ENCODE measurements at places on chromosomes 2 and 18.

DNA sequence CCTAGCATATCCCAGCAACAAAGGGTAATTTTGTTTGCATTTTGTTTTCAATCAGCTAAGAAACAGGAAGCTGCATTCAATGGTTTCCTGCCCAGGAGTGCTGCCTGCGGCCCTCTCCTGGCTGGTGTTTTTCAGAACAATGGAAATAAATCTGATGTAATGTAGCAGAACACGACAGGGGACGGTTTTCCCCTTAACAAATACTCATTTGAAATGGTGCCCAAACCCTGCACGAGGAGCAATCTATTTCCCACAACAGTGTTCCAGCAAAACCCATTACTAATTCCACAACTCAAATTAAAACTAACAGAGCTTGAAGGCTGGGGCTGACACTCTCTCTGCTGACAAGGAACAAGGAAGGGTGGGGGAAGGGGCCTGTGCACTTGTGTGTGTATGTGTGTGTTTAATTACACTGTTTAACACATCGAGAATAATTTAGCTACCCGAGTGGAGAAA is 8.7 kb downstream of the CAPN13 start:
- DNase-seq: no peak

DNA sequence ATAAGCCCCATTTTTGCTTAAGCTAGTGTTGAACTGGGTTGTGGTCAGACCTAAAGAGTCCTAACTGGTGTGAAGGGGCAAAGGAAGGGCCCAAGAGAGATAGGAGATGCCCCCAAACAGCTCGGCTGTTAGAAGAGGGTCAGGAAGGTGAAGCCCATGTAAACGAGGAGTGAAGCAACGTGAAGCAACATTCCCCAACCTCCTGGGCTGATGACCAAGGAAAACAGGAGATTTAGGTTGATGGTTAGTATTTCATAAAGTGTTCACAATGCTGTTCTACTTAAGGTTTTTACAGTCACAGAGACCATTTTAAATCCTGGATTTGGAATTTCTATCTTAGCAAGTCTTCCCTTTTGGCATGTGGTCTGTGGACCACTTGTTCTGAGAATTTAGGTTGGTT is 144.0 kb upstream of the SERPINE2 start:
- DNase-seq: no peak

DNA sequence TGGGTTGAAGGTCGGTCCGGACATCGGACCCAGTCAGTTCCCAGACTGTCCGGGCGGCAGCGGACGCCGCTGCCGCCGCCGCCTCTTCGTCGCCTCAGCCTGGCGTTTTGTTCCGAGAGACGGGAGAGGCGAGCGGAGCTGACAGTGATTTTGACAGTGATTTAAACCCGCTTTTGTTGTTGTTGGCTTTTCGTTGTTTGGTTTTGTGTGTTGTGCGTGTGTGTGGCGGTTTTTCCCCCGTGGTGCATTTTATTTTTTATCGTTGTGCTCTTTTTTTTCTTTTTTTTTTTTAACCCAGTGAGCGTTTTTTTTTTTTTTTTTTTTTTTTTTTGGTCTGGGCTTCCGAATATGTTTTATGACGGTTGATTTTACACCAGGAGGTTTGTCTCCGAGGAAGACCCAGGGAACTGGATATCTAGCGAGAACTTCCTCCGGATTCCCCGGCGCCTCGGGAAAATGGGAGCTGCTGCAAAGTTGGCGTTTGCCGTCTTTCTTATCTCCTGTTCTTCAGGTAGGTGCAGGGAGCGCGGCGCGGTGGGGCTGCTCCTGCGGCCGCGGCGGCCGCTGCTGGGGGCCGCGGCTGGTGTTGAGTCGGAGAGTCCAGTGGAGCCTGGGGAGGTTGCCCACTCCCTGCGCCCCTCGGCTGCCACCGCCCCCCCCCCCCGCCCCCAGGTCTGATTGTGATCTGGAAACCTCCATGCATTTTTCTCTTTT is at the start of gene ACVR2A:
TSS of gene ACVR2A (plus strand) at position 333 of the 714 bp plus-strand sequence. CDS start at position 457, 124 bp downstream.
- DNase-seq: no peak

DNA sequence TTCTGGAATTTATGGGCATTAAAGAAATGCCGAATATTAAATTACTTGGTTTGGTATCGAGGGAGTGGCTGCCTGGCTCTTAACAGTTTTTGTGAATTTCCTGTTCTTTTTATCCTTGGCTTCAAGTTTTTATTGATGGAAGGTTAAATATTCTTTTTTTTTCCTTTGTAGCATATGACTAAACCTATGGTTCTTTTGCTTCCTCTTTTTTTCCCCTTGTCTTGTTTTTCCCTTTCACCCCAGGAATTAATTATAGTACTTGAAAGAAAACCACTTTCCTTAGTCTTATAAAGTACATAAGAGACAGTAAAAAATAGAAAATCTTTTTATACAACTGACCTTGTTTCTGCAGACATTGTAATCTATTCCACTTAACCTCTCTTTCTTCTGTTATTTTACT is 42.4 kb downstream of the MGAT5 start:
- DNase-seq: no peak

GRCh38 chr2:131153529-131153928 is 48.4 kb downstream of the PLEKHB2 start:
- DNase-seq: no peak

DNA sequence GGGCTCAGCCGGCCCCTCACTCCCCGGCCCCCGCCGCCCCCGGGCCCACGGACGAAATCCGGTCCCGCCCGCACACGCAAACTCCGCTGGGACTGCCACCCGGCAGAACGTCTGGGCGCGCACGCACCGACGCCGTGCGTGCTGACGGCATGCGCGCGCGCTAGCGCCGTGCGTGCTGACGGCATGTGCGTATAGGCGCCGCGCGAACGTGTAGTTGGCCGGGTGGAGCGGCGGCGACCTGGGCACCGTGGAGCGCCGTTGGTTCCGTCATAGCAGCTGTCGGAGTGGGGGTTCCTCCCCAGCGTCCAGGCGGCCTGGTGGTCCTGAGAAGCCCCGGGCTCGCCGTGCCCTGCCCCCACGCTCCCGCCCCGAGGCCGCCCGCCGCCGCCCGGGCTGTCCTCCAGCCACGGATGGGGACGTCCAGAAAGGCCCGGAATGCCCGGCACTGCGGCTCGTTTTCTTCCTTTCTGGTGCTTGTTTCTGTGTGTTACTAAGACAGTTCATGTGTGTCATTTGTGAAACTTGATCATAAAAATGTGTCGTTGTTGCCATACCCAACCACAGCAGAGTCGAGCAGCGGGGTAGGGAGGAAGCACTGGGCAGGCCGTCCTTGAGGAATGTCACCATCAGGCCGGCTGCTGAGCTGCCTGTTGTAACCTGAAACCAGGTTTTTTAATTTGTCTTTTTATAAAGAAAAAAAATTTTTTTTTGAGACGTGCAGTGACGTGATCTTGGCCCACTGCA is at the start of gene TXNL4A:
TSS of gene TXNL4A (minus strand) at position 113 of the 744 bp plus-strand sequence. CDS start 171 bp downstream, outside the sequence.
- DNase-seq: peak; percentile 9
